ENCODE measurements at places on chromosomes 2 and 18. TPM values are rescaled to one million over a fixed set of nuclear protein-coding genes. Genes with fewer than 3 reads are reported as not detected.

DNA sequence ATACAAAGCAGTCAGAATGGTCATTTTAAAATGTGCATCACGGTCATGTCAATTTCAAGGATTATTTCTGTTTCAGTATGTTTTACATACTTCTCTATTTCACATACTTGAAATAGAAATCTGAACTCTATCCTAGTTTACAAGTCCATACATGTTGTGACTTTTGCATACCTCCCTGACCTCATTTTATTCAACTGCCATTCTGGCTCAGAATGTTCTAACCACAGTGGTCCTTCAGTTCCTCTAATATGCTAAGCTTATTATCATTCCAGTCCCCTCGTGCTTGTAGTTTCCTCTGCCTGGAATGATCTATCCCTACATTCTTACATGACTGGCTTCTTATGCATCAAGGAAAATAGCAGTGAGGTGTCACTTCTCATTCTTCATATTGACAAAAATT, 295.6 kb downstream of the KIAA1328 start:
- no peak for DNase-seq

GRCh38 chr2:181848261-181848886, 43.2 kb upstream of the ITPRID2 start:
- no peak for DNase-seq

DNA sequence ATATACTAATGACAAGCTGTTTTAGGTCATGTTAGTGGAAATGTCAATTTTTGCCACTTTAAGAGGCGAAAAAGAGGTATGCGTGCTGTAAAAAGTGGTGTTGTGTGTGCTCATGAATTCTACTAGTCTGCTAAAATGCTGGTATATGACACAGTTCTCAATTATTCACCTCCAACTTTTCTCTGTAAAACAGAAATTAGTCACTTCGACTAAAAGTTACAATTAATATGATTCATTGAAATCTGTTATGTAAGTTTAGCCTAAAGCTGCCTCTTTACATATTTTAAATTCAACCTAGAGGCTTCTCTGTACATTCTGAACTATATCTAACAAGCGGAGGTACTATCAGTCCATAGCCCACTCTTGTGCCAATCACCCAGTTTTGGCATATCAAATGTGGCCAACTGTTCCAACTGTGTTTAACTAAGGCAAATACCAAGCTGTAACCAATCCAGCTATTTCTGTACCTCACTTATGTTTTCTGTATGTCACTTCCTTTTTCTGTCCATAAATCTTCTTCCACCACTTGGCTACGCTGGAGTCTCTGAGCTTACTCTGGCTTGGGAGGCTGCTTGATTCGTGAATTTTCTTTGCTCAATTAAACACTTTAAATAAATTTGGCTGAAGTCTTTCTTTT, 20.8 kb downstream of the BAZ2B start:
- no peak for DNase-seq

GRCh38 chr18:23542461-23542860, 39.1 kb downstream of the RMC1 start:
- DNase-seq: no peak

GRCh38 chr2:224433442-224433841, 31.5 kb upstream of the FAM124B start:
- DNase-seq: no peak

- no peak for DNase-seq
Observed at GRCh38 chr2:129233751-129234406, 745.6 kb upstream of the RAB6C start.

- no peak for DNase-seq
Observed at GRCh38 chr2:72095364-72095763, 52.3 kb downstream of the CYP26B1 start.

- DNase-seq: no peak
Observed at GRCh38 chr2:190353537-190353899, 10.1 kb downstream of the INPP1 start.

GRCh38 chr2:151388011-151388410, 21.7 kb upstream of the RIF1 start:
- no peak for DNase-seq

GRCh38 chr2:68907232-68907919, 36.2 kb upstream of the BMP10 start:
- DNase-seq: no peak

- no peak for DNase-seq
Observed at GRCh38 chr2:128765811-128766210, 447.1 kb upstream of the HS6ST1 start.

DNA sequence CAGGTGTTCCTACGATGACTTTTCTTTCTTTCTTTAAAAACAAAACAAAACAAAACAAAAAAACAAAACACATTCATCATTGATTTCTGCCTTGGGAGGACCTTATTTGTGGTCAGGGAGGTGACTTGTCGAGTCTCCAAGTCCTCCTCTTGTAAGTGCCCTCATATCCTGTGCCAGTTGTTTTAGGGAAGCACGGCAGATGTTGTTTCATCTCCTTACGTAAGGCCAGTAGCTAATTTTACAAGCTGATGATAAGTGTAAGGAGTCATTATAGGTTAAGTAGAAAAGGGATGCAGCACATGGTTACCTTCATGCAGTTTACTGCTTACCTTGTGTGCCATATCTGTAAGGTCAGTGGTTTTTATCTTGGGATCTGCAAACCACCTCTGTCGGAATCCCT, 52.2 kb downstream of the MRPS9 start:
- DNase-seq: no peak

DNA sequence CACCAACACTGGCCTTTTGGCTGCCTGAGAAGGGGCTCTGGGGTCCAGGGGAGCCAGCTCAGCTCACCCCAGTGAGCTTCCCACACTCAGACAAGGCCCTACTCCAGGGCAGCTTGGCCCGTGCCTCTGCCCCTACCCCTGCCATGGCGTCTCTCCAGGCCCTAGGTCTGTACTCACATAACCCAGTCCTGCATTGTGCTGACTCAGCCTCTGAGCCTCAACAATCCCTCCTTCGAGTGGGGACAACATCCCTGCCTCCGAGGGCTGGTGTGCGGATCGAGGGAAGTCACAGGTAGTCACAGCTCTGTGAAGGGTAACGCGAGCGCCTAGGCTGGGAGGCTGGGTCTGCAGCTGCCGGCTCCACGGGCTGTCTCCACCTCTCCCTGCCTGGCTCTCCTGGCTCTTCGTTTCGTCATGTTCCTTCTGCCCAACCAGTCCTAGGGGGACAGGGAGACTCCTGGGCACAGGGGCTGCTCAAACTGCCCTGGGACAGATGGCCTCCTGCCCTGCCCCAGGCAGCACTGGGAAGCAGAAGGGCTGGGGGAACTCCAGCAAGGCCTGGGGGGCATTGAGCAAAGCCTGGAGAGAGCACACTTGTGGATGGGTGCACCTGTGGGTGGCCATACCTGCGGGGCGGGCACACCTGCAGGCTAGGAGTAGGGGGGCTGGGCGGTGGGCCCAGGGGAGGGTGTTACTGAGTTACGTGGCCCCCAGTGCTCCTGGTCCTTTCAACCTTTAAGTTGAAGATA, 74.6 kb downstream of the RRM2 start:
- DNase-seq: no peak

DNA sequence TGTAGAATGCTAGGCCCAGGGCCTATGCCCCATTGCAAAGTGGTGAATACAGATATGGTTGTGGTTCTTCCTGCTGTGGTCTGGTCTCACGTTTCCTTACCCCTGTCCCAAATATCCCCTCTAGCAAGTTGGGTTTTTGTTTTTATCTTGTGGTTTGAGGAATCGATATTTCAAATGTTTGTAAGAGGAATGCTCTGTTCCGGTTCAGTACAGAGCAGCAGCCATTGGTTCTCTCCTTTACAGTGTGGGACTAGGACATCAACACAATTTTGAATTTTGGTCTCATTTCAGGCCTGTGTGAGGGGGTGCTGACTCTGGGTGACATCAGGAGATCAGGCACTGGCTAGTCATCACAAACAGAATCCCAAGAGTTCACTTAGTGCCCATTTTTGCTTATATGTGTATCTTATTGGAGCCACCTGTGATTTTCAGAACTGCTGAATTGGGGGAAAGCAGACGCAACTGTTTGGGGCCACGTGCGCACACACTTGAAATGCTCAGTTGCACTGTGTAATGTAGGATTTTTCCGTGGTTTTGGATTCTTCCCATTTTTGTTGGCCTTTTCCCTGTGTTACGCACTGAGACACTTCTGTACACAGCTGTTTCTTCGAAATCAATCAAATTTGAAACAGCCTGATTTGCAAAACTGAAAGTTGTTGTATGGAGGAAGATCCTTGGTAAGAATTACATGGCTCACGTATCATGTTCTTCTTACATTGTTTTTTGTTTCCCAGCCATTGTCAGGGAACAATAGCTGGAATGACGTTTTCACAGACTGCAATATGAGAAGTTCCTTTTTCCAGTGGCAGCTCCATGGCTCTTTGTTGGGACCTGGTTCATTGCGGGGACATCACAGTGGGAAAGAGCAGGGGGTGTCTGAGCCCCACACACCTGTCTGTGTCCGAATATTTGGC, 8.6 kb downstream of the SH3BP4 start:
- DNase-seq: no peak

DNA sequence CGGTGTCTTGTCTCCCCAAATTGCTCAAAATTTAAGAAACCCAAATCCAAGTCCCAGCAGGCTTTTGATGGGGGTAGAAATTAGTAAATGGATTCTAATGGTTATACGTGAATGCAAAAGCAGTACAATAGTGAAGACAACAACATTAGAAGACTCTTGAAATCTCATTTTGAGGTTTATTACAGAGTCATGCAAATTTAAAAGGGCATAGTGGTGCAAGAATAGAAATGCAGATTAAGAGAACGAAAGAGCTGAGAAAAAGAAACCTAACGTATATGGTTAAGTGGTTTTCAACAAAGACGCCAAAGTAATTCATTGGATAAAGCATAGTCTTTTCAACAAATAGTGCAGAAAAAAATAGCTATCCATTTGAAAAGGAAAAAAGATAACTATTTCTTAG, 33.2 kb upstream of the CXXC1 start:
- DNase-seq: no peak

DNA sequence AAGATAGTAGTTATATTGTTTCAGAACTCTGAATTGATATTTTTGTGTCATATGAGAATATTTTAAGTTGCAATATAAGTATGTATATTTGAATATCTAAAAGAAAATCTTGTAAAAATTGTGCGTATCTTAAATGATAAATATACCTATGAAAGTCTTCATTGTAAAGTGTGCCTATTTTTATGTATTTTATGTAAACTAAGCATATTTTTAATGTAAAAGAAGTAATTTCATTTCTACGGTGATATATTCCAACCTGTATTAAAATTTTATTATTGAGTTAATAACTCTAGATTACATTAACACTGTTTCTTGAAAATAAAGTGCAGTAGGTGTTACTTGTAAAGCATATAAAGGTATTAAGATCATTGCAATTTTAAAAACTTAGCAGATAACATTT, 233.4 kb downstream of the PHLPP1 start:
- no peak for DNase-seq

- no peak for DNase-seq
Observed at GRCh38 chr2:77314721-77315120, 207.5 kb downstream of the LRRTM4 start.

GRCh38 chr2:7007488-7007845, 90.3 kb downstream of the RNF144A start:
- no peak for DNase-seq

C2orf80 gene
- total RNA-seq: not detected

LIMS3 gene
- total RNA-seq: 3.6 TPM

NDC80 gene
- 3.8 TPM for total RNA-seq

ZNF638 gene
- total RNA-seq: 167 TPM

RGPD4 gene
- 0.09 TPM for total RNA-seq

ELP2 gene
- total RNA-seq: 139 TPM

MCM6 gene
- 31.2 TPM for total RNA-seq

ADNP2 gene
- 20.2 TPM for total RNA-seq

DYNC2LI1 gene
- total RNA-seq: 3.9 TPM

Data from CD4-positive, alpha-beta memory T cell (primary cell).